Cerebellar nuclear complex (tissue), 1 donor: ENCODE measurements at places on chromosomes 3 and 15.

- DNase-seq, result no peak
These were observed 120.1 kb upstream of the SLC25A36 start for GRCh38 chr3:140821493-140821892.

- peak; percentile 56 for DNase-seq
These were observed 1.5 kb upstream of the LIMD1 start for GRCh38 chr3:45592830-45593707.

- no peak for DNase-seq
These were observed 75.1 kb downstream of the VGLL4 start for GRCh38 chr3:11568503-11569155.

DNA sequence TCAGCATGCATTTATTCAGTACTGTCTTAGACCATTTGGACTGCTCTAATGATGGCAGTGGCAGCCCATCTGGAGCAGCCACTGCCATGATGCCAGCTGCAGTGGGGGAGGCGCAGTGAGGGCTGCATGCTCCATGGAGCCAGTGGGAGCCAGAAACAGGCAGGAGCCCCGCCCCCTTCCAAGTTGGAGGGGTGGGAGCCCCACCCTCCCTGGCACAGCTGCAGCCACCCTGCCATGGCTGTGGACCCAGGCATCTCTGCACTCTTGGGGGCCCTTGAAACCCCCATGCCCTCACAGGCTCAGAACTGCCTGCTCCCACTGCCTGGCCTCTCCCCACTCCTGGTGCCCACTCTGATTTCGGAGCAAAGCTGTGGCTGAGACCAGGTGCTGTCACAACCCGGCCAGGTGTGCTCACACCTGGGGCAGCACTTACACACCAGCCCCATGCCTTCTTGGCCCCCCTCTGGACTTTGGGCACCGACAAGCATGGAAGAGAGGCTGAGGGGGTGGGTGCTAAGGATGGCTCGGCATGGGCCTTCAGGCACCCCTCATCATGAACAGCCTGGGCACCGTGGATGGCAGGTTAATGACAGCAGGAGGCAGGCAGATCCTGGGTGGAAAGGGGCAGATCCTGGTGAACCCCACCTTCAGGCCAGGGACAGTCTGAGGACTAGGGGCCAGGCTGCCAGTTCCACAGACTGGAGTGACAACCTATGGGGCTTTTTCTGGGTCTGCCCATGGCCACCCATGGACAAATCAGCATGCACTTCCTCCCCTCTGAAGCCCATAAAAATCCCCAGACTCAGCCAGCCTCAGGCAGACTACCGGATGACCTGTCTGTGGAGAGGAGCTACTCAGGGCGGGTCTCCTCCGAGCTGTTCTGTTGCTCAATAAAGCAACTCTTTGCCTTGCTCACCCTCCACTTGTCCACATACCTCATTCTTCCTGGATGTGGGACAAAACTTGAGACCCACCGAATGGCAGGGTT, 18.3 kb downstream of the TBC1D21 start:
- DNase-seq, result no peak

- DNase-seq, result no peak
These were observed 124.9 kb upstream of the STRIT1 start for GRCh38 chr3:155418407-155418806.
